ENCODE measurements at places on chromosomes 11 and 22.

DNA sequence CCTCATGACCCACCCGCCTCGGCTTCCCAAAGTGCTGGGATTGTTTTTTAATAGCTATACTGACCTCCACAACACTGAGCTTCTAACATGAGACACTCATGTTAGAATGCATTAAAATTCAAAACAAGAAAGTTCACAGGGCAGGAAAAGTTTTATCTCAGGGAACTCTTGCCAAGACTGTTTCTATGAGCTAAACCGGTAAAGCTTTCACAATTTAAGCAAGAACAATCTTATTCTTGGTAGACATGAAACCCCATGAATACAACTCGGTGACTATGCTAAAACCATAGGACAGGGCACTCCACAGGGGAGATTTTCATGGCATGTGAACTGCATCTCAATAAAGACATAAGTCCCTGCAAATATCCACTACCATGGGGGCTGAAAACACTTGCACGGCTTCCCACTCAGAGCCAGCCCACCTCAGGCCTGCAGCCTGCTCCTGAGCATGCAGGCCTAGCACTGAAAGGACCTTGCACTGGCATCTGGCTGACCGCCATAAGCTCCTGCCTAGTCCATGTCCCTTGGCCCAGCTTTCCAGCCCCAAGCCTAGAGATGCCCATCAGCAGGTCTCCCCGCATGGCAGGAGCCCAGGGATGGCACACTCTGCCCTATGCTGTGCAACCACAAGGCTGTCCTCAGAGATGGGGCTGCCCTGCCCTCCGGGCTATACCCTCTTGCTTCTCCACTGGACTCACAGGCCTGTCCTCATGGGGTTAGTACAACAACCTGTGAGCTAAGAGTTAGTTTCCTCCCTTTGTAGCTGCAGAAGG lies 58.4 kb downstream of the DGCR2 start:
- no peak for DNase-seq

DNA sequence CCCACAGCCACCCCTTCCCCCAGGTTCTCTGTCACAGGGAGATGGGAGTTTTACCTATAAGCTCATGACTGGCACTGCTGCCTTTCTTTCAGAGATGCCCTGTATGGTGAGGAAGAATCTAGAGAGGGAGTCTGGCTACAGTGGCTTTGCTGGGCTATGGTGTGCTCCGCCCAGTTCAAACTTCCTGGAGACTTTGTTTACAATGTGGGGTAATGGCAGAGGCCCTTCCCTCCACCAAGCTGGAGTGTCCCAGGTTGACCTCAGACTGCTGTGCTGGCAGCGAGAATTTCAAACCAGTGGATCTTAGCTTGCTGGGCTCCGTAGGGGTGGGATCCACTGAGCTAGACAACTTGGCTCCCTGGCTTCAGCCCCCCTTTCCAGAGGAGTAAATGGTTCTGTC lies 143.5 kb downstream of the MSANTD4 start:
- no peak for DNase-seq

GRCh38 chr22:30143265-30143664 lies 63.0 kb downstream of the HORMAD2 start:
- no peak for DNase-seq

DNA sequence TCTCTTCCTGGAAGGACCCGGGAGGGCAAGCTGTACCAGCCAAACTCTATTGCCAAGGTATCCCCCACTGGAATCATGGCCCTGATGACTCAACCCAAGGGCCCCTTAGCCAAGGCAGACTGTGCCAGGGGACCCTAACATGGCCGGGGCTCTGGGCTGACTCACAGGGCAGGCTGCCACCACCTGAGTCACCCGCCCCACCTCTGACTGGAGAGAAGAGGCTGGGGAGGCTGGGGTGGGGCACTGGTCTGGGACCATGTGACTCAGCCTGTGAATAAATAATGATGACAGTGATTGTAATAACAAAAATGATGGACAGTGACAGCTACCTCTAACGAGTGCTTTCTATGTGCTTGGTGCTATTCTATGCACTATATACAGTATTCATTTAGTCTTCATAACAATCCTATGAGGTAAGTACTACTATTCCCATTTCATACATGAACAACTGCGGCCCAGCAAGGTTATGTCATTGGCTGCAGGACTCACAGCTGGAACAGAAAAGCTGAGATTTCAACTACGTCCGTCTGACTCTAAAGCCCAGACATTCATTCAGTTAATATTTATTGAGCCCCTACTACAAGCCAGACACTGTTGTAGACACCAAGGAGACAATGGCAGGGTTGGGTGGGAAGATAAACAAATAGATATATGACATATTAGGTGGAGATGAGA lies 84.2 kb downstream of the FBXO7 start:
- no peak for DNase-seq

DNA sequence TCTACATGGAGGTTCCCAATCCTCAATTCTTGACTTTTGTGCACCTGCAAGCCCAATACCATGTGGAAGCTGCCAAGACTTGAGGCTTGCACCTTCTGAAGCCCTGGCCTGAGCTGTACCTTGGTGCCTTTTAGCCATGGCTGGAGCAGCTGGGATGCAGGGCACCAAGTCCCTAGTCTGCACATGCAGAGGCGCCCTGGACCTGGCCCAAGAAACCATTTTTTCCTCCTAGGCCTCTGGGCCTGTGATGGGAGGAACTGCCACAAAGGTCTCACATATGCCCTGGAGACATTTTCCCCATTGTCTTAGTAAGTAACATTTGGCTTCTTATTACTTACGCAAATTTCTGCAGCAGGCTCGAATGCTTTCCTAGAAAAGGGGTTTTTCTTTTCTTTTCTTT lies 431.9 kb upstream of the ANO5 start:
- DNase-seq, result no peak

DNA sequence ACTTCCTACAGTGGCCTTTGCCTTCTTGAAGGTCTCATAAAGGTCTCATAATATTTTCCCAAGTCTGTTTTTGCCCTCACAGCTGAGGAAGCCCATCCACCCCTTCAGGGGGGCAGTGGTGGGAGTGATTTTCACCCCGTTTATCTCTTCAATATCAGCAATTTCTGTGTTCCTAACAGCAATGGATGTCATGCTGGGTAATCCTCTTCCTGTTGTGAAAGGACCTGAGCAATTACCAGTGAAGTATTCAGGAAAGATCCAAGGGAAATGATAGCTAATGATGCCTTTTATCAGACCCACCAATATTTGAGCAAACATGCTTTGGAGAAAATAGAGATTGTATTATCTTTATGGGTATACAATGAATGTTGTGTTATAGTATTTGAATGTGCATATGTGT lies 226.9 kb downstream of the INSC start:
- DNase-seq, result no peak

GRCh38 chr11:46347637-46348311 lies 511 bp downstream of the DGKZ start:
- DNase-seq, result no peak

DNA sequence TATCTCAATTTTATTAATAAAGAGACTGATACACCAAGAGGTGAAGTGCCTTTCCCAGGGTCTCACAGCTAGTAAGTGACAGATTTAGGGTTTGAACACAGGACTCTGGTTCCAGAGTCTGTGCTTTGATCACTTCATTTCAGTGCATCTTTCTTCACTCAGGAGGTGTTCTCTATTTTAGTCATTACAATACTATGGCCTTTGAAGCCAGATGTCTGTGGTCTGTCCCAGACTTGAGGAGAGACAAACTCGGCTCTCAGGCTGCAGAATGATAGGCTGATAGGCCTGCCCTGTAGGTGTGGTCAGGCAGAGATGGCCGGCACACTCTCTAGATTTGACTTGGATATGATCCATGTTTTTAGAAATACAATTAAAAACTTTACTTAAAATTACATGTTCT lies 478.5 kb upstream of the CCDC90B start:
- DNase-seq, result no peak

DNA sequence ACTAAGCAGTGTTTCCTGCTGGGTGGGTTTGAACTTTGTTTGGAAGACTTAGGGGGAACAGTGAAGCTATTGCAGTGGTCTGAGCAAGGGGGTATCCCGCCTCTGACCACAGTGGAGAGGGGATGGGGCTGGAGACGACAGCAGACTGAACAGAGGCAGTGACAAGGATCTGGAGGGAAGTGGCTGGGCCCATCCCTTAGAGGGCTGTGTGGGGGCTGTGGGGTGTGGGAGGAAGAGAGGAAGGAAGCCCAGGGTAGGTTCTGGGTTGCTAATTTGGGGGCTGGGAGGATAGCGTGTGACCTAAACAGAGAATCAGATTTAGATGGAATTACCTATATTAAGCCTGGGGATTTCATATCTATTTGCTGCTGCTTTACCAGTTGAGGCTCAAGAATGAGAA lies 70.7 kb downstream of the BMAL1 start:
- DNase-seq, result no peak

- no peak for DNase-seq
Measured at GRCh38 chr11:47523490-47524225, 29.3 kb downstream of the CELF1 start.

GRCh38 chr11:72075109-72075508 lies 5.2 kb downstream of the NUMA1 start:
- no peak for DNase-seq

DNA sequence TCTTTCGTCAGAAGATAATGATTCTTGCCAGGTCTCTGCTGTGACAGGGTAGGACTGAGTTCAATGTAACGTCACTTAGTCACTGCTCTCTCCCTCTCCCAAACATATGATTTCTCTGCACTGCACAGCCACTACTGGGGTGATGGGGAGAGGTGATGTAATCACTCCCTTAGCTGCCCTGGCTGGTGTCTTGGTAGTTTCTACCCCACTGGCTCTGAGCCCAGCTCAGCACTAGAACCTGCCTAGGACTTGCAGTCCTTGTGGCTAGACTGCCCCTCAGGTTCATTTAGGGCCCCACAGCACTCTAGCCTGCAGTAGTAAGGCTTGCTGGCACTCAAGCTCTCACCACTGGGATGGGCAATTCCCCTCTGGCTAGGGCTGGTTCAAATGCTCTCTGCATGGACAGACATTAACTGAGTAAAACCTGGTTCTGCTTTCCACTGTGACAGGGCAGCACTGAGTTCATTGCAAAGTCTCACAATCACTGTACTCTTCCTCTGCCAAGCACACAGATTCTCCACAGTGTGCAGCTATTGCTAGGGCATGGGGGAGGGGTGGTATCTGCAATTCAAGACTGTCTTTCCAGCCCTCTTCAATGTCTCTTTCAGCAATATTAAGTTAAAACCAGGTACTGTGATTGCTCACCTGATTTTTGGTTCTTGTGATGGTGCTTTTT lies 571.4 kb upstream of the FAT3 start:
- DNase-seq, result no peak

DNA sequence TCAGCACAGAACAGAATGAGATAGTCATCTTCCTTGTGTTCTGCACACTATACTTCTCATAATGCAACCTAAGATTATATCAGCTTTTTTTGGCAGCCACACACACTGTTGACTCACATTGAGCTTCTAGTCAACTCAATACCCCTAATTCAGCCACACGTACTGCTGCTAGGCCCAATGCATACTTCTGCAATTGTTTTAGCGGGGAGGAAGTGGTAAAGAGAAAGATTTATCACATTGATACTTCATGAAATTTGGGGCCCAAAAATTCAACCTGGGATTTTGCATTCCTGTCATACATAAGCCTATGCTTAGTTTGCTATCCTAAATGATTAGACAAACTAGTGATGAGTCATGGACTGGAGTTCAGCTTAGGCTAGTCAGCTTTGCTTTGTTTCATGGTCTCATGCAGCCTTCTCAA lies 8.6 kb upstream of the UPB1 start:
- DNase-seq, result no peak

- DNase-seq, result no peak
Measured at GRCh38 chr11:783581-784015, 6.3 kb downstream of the CEND1 start.

DNA sequence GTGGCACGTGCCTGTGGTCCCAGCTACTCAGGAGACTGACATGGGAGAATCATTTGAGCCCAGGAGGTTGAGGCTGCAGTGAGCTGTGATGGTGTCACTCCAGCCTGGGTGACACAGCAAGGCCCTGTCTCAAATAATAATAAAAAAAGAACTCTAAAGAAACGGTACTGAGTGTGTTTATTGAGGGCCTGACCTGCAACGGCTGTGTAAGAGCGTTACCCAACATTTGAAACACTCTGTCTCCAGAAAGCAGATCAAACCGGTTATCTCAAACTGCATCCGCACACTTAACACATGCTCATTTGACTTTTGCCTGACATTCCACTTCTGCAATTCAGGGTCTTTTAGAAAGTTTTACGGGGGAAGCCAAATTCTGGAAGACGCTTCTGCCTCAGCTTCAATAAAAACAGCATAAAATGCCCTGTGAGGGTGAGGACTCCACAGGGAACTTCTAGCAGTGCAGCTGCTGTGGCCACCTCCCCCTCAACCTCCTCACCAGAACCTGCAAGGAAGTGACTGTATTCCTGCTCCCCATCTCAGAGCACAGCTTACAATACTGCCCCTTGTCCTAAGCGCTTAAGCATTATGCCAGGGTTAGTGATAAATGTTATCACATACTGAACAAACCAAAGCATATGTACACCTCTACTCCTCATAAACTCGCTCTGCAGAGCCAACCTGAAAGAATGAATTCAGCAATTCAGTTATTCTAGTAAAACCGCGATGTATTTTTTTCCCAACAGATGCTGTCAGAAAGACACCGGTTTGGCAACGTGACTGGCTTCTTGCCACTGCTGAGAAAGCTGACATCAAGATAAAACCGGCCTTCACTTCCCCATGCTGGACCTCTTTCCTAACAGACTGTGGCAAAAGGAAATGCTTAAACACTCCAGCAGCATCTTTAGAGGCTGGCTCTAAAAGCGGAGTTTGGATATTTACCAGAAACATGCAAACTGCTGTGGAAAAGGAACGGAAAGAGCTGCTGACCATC lies 52.2 kb downstream of the PRDM10 start:
- DNase-seq, result no peak

- no peak for DNase-seq
Measured at GRCh38 chr11:78161962-78162371, 22.5 kb upstream of the ALG8 start.

GRCh38 chr22:34113381-34113780 lies 193.1 kb upstream of the LARGE1 start:
- DNase-seq, result no peak

DNA sequence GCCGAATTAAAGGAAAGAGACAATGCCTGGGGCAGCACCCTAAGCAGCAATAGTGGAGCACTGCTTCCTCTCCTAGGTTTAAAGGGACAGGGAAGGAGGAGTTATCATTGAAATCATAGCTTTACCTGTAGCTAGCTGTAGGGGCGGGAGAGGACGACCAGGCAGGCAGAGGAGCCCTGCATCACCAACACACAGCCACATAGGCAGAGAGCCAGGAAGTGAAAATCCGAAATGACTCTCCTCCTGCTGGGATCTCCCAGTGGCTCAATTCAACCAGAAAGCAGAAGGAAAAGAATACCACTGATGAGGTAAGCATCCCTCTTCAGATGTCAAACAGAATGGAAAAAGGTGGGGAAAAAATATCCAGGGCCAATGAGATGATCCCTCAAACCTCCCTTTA lies 20.4 kb downstream of the MRGPRX4 start:
- DNase-seq, result no peak

All from activated gamma-delta T cell (primary cell).